ENCODE measurements at places on chromosomes 2 and 18.

GRCh38 chr2:126913881-126914615 is 15.4 kb downstream of the TEX51 start:
- no peak for DNase-seq

DNA sequence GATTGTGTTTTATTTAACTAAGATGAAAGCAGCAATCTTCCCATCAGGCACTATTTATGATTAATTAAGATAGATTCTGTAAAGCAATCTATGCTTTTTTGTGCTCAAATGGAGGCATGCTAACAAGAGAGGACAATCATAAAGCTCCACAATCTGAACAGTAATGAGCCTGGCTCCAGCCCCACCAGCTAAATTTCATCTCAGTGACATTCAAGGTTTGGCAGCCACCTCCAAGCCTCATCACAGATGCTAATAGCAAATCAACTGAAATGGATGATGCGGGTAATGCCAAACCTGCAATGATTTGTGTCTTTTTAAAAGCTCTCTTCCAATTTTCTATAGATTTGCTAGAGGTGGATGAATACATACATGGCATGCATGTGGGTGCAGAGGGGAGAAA is 456.6 kb downstream of the TDRD15 start:
- no peak for DNase-seq

DNA sequence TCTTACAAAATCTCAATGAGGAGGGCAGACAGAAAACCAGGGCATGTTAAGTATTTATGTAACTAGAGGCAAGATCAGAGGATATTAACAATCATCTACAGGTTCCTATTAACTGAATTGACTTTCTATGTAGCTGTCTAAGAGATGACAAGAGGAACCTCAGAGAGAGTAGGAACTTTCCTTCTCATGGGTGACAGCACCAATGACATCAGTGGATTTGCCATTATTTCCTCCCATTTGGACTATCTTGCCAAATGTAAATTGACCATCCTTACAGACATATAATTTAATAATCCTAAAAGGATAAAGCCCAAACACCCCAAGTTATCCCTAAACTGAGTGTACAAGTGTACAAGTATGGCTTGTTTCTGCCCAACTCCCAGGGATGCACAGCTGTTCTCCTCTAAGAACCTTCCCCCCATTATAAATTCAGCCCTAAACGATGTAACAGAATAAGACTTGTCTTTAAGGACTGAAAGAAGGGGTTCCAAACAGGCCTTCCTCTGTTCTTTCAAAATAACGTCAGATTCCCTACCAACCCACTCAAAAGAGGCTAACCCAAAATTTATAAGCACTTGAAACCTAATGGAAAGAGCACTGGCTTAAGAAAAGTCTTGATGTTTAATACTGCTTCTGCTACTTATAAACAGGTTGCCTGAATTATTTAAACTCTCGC is 73.4 kb upstream of the CHAC2 start:
- DNase-seq = no peak

- DNase-seq = no peak
Measured at GRCh38 chr2:235533198-235533597, 39.4 kb downstream of the AGAP1 start.

DNA sequence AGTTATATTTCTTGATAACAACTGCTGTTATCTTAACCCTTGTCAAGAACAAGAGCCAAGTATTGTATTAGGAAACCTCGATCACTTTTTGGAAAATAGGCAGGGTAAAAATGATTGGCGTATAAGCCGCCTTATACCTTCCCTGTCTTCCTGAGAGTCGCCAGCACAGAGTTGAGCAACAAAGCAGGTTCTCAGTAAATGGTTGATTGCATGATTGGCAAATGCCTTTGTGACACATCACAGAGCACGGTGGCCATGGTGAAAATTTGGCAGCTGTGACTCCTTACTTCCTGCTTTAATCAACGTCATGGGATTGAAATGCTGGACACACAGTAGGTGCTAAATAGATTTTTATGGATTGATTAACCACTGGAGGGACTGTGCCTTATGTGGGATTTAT is 3.9 kb upstream of the KLHL29 start:
- no peak for DNase-seq

DNA sequence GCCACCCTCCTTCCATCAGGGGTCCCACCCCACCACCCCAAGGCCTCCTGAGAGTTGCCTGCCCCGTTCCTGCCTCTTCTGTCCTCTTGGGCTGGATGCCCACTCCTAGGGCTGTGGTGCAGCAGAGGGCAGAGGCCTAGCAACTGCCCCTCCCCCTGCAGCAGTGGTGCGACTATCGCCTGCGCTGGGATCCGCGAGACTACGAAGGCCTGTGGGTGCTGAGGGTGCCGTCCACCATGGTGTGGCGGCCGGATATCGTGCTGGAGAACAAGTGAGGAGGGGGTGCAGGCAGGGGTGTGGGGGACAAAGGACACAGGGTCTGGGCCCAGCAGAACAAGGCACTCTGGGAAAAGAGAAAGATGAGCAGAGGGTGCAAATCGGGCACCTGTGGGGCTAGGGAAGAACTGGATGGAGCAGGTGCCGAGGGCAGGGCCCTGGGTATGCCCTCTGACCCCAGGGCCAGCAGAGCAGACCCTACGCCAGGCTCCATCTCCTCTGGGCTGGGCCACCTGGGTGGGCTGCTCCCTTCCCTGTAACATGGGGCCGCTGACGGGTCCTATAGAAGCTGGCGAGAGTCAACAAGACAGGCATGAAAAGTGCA is 1.0 kb downstream of the CHRNG start:
- no peak for DNase-seq

DNA sequence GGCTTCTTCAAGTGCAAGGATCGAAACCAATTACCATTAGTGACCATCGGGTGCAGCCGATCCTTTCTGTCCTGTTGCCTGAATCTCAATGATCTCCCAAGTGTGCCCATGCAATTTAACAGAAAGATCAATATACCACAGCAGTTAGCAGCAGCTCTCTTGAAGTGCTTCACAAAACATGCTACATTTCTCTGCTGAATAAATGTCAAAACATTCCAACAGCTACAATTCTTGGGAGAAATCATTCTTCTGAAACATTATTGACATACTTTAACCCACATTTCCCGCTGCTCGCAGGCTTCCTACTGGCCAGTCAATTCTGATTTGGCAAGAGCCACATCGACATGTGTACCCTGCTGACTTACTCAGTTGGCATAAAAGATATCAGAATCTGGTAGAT is 907.7 kb downstream of the TMEM182 start:
- DNase-seq = no peak

GRCh38 chr2:129716781-129717559 is 262.5 kb upstream of the RAB6C start:
- DNase-seq = no peak

GRCh38 chr2:175282300-175282699 is 100.8 kb upstream of the ATP5MC3 start:
- no peak for DNase-seq

GRCh38 chr2:47109007-47109375 is 46.1 kb downstream of the STPG4 start:
- DNase-seq = no peak

DNA sequence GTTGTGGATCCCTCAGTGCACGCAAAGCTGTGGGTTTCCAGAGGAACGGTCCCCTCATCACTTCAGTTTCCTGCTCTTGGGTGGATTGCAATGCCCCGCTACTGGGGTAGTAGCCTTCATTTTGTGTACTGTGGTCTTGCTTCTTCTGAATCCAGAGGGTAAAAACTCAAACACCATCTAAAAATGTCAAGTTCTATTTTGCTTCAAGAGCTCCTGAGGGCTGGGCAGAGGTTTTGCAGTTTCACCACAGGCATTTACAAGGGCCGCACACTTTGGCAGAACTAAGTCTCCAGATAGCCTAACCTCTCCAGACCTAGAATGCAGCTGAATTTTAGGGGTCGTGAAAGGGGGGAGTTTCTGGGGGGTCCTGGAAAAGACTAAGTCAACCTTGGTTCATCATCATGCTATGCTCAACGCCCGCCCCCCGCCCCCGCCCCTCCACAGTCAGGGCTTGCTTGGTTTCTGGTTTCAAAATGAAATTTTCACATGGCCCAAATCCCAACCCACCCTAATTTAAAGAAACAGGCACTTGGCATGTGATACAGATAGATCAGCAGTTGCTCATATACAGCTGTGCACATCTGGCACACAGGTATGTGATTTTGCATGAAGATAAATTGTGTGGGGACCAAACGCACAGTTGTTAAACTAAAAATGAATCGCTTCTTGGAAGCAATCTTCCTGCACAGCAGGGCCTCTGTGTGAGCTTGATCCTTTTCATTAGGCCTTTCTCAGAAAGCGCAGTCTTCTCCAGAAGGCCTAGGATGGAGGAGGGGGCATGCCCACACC is 329.6 kb downstream of the OSR1 start:
- DNase-seq = no peak

- no peak for DNase-seq
Measured at GRCh38 chr2:88729061-88729745, 37.7 kb downstream of the RPIA start.

GRCh38 chr2:216700781-216701180 is 5.4 kb upstream of the IGFBP5 start:
- no peak for DNase-seq

DNA sequence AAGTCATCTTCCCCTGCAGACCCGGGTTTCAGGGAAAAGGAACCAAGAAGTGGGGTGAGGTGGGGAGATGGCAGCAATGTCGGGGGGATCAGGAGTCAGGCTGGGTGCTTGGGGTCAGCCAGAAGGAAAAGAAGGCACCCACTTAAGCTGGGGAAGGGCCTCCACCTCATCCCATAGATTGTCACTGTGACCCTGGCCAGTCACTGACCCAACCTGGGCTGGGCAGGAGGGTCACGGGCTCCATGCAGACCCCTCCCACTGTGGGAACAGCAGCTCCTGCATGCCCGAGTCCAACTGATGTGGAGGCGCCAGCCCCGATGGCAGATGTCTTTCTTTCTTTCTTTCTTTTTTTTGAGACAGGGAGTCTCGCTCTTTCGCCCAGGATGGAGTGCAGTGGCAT is 53.6 kb upstream of the HAAO start:
- DNase-seq = no peak

DNA sequence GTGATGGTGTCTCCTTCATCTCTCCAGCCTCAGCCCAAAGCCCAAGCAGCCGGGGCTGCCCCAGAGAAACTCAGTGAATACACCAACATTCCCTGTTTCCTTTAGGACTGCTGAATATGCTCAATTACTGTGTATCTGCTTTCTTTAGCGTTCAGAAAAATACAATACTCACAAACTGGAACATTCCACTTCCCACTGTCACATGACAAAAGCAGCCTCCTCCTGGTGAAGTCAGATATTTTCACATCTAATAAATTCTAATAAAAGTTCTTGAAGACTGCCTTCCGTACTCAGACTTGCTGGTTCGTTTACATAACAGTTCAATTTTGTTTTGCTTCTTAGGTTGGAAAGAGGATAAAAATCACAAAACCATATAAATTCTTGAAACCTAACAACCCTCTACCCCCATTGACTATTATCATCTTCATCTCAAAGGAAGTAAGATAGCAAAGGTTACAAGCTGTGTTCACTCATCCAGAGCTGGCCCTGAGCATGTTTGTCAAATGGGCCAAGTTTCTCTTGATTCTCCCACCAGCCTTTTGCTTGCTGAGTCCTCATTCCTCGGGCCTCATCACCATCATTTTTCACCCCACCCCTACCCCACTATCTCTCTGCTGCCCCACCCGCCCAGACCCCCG is 190.8 kb upstream of the HNRNPA3 start:
- no peak for DNase-seq

- DNase-seq = no peak
Measured at GRCh38 chr2:27128668-27129571, 5.3 kb downstream of the ABHD1 start.

All from effector CD8-positive, alpha-beta T cell (primary cell).